ENCODE measurements at places on chromosomes 7 and 10.

GRCh38 chr7:2814946-2815874 is 28.9 kb downstream of the GNA12 start:
- no peak for DNase-seq

GRCh38 chr10:11443468-11444154 is 167.8 kb downstream of the USP6NL start:
- DNase-seq, result no peak

DNA sequence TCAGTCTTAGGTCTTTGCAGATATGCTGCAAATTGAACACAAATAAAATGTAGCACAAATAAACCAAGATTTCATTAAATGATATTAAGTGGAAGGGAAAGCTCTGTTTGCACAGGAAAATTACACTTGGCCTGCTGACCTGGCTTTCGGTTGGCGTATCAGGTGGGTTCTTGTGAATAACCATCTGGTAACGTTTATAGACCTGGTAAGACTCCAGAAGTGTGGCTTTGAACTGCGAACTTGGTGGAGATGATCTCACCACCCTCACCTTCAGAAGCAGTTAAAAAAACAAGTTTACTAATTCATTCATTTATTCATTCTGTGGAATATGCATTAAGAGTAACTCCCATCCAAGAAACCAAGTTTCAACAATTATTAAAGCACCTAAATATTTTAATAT is 28.1 kb downstream of the ATE1 start:
- DNase-seq, result no peak

GRCh38 chr10:75620356-75620755 is 188.9 kb downstream of the LRMDA start:
- DNase-seq, result no peak

Measured in activated gamma-delta T cell (primary cell).